ENCODE measurements at places on chromosomes 13 and 19.

DNA sequence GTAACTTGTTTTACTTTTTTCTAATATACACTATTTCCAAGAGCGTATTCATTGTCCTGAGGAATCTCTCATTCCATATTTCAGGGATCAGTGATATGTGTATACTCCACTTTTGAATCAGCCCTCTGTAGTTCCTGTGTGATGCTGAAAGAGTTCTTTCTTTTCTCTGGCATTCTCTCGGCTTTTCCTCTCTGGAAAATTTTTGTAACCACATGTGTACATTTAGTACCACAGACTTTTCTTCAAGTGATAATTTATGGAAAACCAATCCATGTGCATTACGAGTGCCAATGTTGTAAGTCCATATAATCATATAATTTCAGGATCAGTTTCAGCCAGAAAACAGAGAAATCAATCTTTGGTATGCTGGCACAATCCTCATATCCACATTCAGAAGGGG is 102.2 kb upstream of the MBNL2 start:
- DNase-seq, result no peak

- DNase-seq, result peak; percentile 30
Measured at GRCh38 chr19:15091918-15092753, 10.1 kb downstream of the OR1I1 start.

GRCh38 chr19:49861107-49861506 is 6.3 kb downstream of the PNKP start:
- DNase-seq, result no peak

GRCh38 chr19:53989600-53990533 is 1.6 kb upstream of the CACNG6 start:
- DNase-seq, result no peak

DNA sequence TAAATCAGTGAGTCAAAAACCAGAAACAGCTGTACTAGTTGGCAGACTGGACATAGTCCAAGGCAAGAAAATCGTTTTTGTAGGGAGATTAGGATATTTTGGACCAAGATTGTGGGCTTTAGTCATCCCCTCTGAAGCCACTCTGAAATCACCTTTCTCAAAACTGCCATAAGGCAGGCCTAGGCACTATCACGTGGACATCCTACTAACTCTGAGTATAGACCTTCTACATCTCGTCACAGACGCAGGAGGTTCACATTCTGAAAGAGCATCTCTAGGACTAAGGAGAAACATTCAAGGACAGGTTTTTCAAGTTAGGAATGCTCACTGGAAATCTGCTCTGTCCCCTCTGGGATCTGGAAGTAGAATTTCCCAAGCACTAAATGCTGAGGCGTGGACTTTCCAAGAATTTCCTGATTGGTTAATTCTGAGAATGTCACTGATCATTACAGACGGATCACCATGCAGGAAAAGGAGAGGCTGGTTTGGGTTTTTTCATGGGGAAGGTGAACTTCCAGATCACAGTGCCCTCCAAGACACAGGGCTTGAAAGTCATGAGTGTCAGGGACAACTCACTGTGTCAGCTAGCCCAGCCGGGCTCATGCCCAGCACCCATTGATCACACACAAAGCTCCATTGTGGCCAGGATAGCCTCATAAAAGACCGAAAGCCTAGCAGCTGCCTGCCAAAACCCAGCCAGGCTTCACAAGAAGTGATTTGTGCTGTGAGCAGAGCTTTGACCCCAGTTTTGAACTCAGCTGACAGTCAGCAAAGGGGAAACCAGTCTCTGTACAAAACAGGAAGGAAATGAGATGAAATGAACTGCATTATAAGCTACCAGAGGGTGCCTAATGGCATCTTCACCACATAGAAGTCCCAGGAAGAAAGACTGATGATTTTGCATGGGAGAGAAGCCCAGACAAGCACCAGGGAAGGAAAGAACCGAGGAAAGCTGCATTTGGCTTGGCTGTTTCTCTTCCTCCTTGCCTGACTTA is 2.7 kb upstream of the RUBCNL start:
- peak; percentile 60 for DNase-seq

DNA sequence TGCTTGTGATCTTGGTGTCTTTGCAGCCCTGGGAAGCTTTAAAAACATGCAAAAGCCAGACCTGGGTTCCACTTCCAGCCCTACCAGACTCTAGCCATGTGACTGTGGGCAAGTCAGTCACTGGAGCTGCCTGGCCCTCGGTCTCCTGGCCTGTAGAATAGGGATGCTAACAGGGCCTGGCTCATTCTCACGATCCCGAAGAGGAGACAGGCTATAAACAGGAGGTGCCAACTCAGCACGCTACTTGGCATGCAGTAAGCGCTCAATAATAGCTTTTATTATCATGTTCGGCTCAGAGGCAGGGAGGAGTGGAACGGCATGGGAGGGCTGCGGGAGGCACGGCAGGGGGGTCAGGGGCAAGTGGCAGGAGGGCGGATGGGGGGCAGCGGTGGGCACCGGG is 1.7 kb downstream of the CTXN1 start:
- DNase-seq, result no peak

- no peak for DNase-seq
Measured at GRCh38 chr19:16125737-16126495, 14.2 kb downstream of the RAB8A start.

DNA sequence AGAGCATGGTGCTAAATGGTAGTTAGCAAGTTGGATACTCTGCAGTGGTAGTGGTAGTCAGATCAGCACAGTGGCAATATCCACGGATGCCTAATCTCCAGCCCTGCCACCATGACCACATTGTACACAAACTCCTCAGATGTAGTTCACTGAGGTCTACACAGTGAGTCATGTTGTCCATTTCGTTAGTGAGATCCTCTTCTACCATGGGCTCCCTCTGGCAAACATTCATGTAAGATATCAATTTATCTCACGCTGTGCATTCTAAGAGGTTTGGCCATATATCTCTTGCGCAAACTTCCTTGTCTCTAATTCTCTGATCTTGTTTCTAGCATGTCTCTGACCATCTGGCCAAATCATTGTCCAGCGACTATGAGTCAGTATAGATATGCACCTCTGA is 58.2 kb downstream of the POLR1D start:
- no peak for DNase-seq

GRCh38 chr13:106262886-106263285 is 272.6 kb downstream of the EFNB2 start:
- DNase-seq, result no peak

DNA sequence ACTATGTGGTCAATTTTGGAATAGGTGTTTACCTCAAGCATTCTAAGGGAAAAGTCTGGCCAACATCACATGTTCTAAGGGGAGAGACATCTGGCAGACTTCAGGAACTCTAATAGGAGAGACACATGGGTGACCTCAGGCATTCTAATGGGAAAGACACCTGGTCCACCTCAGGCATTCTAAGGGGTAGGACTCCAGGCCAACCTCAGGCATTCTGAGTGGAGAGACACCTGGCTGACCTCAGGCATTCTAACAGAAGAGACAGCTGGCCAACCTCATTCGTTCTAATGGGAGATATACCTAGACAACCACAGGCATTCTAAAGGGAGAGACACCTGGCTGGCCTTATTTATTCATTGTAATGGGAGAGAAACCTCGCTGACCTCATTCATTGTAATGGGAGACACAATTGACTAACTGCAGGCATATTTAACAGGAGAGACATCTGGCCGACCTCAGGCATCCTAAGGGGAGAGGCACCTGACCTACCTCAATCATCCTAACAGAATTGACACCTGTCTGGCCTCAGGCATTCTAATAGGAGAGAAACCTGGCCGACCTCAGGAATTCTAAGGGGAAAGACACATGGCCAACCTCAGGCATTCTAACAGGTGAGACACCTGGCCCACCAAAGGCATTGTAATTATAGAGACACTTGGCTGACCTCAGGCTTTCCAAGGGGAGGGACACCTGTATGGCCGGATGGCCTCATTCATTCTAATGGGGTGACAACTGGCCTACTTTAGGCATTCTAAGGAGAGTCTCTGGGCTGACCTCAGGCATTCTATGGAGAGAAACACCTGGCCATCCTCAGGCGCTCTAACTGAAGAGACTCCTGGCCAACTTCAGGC is 1346.8 kb downstream of the UQCRFS1 start:
- no peak for DNase-seq

- no peak for DNase-seq
Measured at GRCh38 chr13:92913840-92914239, 312.8 kb upstream of the GPC6 start.

GRCh38 chr19:15469513-15470297 is 5.4 kb upstream of the RASAL3 start:
- DNase-seq, result peak; percentile 31

DNA sequence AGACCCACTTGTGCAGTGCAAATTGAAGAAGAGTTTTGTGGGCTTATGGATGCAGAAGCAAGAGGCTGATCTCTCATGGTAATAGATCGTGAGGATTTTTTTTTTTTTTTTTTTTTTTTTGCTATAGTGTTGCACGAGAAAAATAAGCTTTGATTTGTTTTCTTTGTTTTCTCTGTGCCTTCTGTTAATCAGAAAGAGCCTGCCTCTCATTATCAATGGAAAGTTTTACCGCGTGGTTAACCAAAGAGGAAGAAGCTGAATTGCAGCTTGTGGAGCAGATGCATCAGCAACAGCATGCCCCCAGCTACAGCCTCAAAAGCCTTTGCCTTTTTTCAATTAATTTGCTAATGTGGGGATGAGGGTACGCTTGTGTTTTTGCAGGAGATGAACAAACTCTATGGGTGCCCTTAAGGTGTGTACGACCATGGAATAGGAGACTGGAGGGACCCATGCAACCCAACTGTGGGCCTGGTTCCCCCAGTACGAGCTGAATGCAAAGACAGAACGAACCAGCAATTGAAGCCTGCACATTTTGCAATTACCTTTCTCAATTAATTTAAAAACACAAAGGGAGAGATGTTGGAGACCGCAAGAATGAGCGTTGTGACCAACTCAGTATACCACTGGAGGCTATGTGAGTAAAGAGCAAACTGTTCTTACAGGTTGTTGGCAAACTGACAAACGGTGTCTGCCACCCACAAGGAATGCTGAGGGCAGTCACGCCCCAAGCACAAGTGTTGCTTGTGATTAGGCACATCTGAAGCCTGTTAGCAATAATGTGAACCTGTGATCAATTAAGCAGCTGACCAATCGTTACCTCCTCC is 58.6 kb upstream of the SPRY2 start:
- no peak for DNase-seq

- no peak for DNase-seq
Measured at GRCh38 chr13:33536601-33537000, 251.0 kb upstream of the STARD13 start.

- DNase-seq, result no peak
Measured at GRCh38 chr13:102772042-102772425, 1.6 kb downstream of the TEX30 start.

DNA sequence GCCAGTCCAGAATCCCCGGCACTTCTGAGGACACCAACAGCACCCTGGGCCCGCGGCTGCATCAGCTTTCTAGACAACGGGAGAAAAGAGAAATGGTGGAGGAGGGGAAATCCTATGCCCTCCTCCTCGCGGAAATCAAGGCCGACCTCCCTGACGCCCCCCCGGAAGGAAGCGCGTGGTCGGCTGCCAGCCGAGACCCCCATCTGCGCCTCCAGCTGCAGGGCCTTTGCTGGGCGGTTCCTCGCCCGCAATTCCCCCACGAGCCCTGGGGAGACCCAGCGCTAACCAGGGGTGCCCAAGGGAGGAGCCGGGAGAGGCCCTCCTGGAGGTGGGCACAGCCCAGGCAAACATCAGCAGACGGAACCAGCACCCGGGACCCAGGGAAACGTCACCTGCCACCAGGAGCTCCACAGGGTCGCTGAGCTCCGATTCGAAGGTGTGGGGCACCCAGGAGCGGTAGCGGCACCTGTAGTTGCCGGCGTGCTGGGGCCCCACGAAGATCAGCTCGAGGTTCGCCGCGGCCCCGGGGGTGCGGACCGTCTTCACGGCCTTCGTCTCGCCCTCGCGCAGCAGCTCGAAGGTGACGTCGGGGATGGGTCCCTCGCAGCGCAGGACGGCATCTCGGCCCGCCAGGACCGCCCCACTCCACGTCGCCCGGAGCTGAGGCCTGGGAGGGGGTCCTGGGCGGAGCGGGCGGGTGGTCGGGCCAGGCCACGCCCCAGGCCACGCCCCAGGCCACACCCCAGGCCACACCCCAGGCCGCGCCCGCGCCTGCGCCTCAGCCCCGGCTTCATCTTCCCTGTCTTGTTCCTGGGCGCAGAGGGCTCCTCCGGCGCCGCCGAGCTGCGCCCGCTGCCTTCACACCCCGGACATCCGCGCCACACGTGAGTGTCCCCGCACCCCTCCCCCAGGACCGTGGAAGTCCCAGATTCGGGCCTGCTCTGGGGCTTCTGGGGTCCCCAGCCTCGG is 6.0 kb downstream of the A1BG start:
- peak; percentile 74 for DNase-seq

- no peak for DNase-seq
Measured at GRCh38 chr13:101520672-101521071, 68.2 kb downstream of the ITGBL1 start.

DNA sequence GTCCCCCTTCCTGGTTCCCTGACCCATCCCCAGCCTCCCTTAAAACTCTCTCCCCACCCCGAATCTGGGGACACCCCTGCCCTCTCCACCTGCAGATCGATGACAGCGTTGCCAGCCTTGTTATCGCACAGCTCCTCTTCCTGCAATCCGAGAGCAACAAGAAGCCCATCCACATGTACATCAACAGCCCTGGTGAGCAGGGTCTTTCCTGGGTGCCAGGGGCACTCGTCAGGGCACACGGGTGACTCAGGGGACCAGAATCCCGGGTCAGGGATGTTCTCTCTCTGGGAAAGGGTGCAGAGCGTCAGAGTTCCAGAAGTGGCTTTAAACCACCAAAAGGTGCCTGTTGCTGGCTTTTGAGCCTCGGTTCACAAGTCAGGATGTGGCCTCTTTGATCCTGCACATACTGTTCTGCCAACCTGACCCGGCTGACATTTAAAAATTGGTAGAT is 1.0 kb downstream of the CLPP start:
- DNase-seq, result peak; percentile 25

GRCh38 chr13:110565296-110565695 is 3.8 kb upstream of the RAB20 start:
- DNase-seq, result no peak

- DNase-seq, result no peak
Measured at GRCh38 chr13:67017276-67017675, 212.9 kb downstream of the PCDH9 start.

- DNase-seq, result no peak
Measured at GRCh38 chr13:97124915-97125809, 97.0 kb upstream of the MBNL2 start.

- DNase-seq, result no peak
Measured at GRCh38 chr19:6685962-6686627, 16.1 kb upstream of the TNFSF14 start.

DNA sequence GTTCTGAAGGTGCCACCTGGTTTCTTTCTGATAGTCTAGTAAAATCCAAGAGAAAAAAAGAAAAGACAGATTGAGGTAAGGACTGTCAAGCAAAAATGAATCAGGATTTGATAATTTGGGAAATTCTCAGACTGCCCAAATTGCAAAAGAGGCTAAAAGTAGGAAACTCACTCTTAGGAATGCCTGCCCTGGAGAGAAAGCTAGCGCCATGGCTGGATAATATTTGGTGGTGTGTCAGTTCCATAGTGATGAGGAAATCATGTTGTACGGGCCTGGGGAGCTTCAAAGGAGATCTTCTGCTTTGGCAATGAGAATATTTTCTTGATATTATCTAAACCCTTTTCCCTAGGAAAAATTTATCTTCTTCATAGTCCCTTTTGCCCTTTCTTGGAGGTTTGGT is 1008.1 kb upstream of the SLC10A2 start:
- DNase-seq, result no peak
